Sigmoid colon (tissue), 7 donors: ENCODE measurements at places on chromosomes 1 and 21. TPM values are rescaled to one million over a fixed set of nuclear protein-coding genes. Genes with fewer than 3 reads are reported as not detected.

DNA sequence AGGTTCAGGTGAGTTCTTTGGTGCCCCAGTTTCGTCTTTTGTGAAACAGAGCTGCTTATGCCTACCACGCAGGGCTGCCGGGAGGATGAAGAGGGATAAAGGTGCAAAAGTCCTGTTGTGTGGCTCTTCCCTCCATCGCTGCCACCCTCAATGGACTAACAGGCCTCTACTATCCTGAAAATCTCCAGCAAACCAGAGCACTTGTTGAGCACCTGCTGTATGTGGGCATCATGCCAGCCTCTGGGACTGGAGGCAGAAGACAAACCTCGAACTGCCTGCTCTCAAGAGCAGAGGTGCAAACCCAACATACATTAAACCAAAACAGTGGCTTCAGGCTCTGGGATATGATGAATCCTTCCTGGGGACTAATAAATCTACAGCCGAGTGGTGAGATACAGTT, 174.1 kb downstream of the ACTL8 start:
- H3K4me3 ChIP-seq, result no peak overlapping the region
- peaks cover 23% of the 10 kb centered on the region for H3K4me1 ChIP-seq
- DNase-seq, result no peak
- H3K27me3 ChIP-seq, result peaks cover 12% of the 10 kb centered on the region

- no peak overlapping the region for H3K27ac ChIP-seq
- no peak overlapping the region for H3K4me3 ChIP-seq
- no peaks in the 10 kb centered on the region for H3K27me3 ChIP-seq
These were observed 15.0 kb upstream of the TMEM201 start for GRCh38 chr1:9573723-9574122.

GRCh38 chr21:46173573-46173972, 10.7 kb downstream of the SPATC1L start:
- H3K27me3 ChIP-seq, result no peaks in the 10 kb centered on the region
- H3K36me3 ChIP-seq, result no peaks in the 10 kb centered on the region
- H3K27ac ChIP-seq, result no peak overlapping the region
- H3K4me1 ChIP-seq, result no peaks in the 10 kb centered on the region

DNA sequence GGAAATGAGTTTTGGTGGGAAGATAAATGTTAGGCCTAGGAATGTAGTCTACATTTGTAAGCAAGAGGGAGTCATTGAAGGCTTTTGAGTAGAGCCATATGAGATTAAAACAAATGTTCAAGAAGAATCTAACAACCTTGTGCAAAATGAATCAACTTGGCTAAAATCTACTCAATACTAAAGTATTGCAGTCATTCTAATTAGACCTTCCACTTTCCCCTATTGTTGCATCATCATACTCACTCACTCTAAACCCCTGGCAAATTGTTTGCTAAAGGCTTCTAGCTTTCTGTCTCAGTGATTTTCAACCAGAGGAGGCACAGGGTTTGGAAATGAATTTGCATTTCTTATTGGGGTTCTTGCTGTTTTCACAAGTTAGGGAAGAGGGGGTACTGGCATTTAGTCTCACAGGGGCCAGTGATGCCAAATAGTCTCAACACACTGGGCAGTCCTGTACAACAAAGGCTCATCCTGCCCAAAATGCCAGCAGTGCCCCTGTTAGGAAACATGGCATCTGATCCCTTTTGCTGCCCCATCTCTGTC, 85.3 kb downstream of the SEC16B start:
- H3K27me3 ChIP-seq, result no peaks in the 10 kb centered on the region
- H3K27ac ChIP-seq, result no peak overlapping the region
- no peak overlapping the region for H3K4me3 ChIP-seq
- no peaks in the 10 kb centered on the region for H3K36me3 ChIP-seq
- no peak for DNase-seq

GRCh38 chr1:206699626-206700025, 14.9 kb downstream of the MAPKAPK2 start:
- no peaks in the 10 kb centered on the region for H3K36me3 ChIP-seq
- no peaks in the 10 kb centered on the region for H3K27me3 ChIP-seq
- peak overlapping the region; percentile 59 for H3K27ac ChIP-seq

GRCh38 chr21:25555492-25555891, 51.8 kb downstream of the MRPL39 start:
- DNase-seq, result no peak
- no peak overlapping the region for H3K4me3 ChIP-seq
- H3K36me3 ChIP-seq, result no peaks in the 10 kb centered on the region
- no peak overlapping the region for H3K27ac ChIP-seq
- no peaks in the 10 kb centered on the region for H3K4me1 ChIP-seq
- H3K27me3 ChIP-seq, result no peaks in the 10 kb centered on the region

GRCh38 chr1:105544475-105544874, 1512.0 kb upstream of the PRMT6 start:
- H3K4me3 ChIP-seq, result no peak overlapping the region
- DNase-seq, result no peak
- H3K4me1 ChIP-seq, result no peaks in the 10 kb centered on the region

- H3K36me3 ChIP-seq, result no peaks in the 10 kb centered on the region
- no peak overlapping the region for H3K4me3 ChIP-seq
- H3K4me1 ChIP-seq, result no peaks in the 10 kb centered on the region
- peak; percentile 85 for DNase-seq
- peak overlapping the region; percentile 76 for H3K27ac ChIP-seq
- no peaks in the 10 kb centered on the region for H3K27me3 ChIP-seq
These were observed 165.3 kb downstream of the TOMM20 start for GRCh38 chr1:234963180-234963903.

- H3K4me3 ChIP-seq, result no peak overlapping the region
- DNase-seq, result no peak
These were observed 1.1 kb upstream of the ESPN start for GRCh38 chr1:6423321-6423999.

- H3K36me3 ChIP-seq, result no peaks in the 10 kb centered on the region
- peak overlapping the region; percentile 42 for H3K27ac ChIP-seq
- no peak for DNase-seq
- H3K4me3 ChIP-seq, result no peak overlapping the region
- H3K4me1 ChIP-seq, result peaks cover 13% of the 10 kb centered on the region
These were observed 36.1 kb downstream of the DPH5 start for GRCh38 chr1:100989306-100990077.

- DNase-seq, result no peak
- H3K36me3 ChIP-seq, result no peaks in the 10 kb centered on the region
- H3K4me3 ChIP-seq, result no peak overlapping the region
- H3K27me3 ChIP-seq, result no peaks in the 10 kb centered on the region
These were observed 155.8 kb downstream of the DPYD start for GRCh38 chr1:97764991-97765390.

Gene FAM167B
- 0.71 TPM for total RNA-seq

Gene S100A1
- 2.3 TPM for total RNA-seq

Gene CYP4A22
- total RNA-seq, result not detected

Gene A3GALT2
- not detected for total RNA-seq

Gene LCA5L
- 3.1 TPM for total RNA-seq

Gene RBM11
- total RNA-seq, result 2.3 TPM

Gene SPRR2A
- not detected for total RNA-seq

Gene SDC3
- total RNA-seq, result 29.9 TPM

Gene FCAMR
- not detected for total RNA-seq
